ENCODE measurements at places on chromosomes 1 and 21.

DNA sequence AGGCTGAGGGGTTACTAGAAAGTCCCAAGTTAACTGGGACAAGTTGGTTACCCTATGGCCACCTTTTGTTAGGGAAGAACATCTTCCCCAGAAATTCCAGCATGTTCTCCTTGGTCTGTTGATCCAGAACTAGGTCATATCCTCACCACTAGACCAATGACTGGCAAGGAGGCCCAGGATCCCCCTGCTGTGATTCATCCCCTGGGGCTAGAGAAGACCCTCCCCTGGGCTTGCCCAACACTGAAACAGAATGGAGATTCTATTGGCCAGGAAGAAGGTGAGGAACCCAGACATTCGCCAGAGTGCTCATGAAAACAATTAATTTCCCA lies 90.1 kb upstream of the SIM2 start:
- no peak for DNase-seq

- no peak for DNase-seq
These were observed 33.1 kb downstream of the TRIM67 start for GRCh38 chr1:231194843-231195516.

- no peak for DNase-seq
These were observed 857.4 kb downstream of the USP25 start for GRCh38 chr21:16587141-16587581.

DNA sequence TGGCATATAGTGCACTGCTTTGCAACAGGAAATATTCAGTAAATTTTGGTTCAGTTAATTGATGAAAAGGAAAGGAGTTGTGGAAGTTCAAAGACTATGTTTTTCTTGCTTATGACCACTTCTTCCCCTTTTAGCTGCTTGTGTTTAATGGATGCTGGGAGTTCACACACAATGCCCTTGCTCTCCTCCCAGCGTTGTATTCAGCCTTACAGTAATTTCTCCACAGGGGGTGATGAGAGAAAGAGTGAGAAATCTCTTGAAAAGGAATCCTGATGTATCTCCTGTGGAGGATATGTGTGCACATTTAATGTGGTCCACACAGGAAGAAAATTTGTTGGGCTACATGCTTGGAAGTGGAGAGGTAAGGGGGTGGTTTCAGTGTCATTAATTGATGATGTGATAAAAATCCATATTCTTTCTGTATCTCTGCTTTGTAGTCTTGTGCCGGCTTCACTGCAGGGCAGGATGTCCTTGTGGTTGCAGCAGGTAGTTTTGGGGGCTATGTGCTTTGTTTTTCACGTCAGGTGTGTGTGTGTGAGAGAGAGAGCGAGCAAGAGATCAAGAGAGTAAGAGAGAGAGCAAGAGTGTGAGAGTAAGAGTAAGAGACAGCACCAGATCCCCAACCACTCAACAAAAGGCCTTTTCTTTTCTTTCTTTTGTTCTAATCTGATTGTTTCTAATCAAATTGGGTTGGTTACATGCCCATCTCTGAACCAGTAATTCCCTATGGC lies 204.4 kb downstream of the RWDD3 start:
- DNase-seq: no peak

DNA sequence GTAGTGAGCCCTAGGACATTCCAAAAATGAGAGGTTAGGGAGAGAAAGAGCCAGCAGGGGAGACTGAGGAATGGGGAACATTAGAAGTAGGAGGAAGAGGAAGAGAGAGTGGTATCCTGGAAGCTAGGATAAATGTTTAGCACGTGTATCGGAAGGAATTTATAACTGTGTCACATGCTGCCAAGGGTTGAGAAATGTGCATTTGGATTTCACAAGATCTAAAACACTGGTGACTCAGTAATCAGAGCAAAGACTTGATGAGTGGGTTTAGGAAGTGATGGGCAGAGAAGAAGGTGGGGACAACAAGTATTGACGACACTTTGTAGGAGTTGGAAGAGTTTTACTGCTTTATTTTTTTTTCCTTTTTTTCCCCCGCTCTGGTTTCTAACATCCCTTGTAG lies 193.9 kb downstream of the FMN2 start:
- no peak for DNase-seq

- no peak for DNase-seq
These were observed 1.5 kb downstream of the RAP1A start for GRCh38 chr1:111621050-111621449.

DNA sequence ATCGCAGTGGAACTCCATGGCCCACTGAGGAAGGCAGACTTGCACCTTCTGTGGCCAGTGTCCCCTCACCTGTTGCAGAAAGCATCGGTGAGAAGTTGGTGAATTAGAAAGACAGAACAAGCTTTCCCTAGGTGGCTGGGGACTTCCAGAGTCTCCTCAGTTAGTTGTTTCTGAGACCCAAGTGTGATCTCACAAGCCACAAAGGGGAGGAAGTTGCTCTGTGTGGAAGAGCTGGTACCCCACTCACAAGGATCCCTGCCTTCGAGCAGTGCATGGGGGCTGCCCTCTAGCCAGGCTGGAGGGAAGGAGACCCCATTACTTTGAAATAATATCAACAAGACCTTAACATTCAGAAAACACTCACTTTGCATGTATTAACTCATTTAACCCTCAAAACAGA lies 2.1 kb downstream of the PRELP start:
- DNase-seq: no peak

- DNase-seq: no peak
These were observed 310.8 kb downstream of the USP25 start for GRCh38 chr21:16040601-16041000.

DNA sequence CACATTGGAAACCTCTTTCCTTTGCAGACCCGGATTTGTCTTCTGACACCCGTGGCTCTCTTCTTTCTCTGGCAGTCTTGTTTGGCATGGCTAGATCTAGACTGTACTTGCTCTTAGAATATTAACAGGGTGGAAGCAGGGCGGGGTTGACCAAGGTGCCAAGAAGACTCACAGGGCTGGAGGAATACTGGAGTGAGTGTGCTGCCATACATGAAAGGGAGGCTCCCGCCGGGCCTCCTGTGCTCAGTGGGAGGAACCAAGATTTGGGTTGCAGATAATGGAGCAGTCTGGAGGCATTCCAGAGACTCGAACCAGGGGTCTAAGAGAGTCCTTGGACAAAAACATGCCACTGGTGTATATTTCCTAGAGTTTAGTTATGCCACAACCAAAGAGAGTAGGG lies 27.6 kb upstream of the SNX27 start:
- DNase-seq: no peak

- DNase-seq: no peak
These were observed 211.0 kb downstream of the PATJ start for GRCh38 chr1:61953076-61953789.

DNA sequence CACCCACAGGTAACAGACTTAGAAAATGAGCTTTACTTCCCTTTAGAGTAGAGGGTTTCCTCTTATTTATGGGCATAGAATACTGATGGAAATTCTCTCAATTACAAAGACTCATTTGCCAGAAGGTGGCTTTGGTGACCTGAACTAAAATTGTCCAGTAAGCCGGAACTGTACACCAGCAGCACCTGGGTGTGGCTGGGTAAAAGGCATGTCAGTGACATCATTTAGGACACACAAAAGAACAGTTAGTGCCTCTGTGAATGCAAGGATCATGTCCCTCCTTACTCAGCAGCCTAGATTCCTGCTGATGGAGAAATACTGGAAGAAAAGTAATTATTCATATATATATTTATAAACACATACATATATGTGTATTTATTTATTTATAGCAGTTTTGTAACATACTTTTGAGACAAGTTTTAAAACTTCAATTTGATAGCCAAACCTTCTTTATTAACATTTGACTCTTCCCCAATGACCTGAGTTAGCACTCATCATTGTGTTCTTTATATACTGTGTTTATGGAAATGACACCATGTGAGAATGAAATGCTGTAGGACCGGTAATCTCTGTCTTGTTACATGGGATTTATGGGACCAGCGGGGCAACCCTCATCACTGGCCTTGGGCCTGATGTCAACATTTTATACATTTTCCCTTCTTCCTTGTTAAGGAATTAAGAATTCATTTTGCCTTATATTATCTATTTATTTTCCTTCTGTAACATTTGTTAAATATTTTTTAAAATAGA lies 274.4 kb downstream of the BRINP2 start:
- DNase-seq: no peak

- DNase-seq: no peak
These were observed 49.9 kb downstream of the KDM1A start for GRCh38 chr1:23069149-23069548.

DNA sequence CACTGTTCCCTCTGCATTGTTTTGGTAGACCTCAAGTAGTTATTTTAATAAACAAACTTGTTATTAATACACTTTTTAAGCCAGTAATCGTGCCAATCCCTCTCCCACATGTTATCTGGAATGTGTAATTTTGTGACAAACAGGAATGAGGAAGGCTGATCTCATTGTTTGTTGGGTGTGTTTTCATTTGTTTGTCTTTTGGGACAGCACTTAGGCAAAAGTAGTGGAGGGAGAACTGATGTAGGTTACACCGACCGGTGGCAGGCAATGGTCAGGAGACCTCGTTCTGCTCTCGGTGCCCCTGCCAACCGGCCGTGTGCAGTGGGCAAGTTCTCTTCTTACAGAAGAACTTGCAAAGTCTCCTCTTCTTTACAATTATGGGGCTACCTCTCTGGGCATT lies 99.8 kb downstream of the HUNK start:
- DNase-seq: no peak

DNA sequence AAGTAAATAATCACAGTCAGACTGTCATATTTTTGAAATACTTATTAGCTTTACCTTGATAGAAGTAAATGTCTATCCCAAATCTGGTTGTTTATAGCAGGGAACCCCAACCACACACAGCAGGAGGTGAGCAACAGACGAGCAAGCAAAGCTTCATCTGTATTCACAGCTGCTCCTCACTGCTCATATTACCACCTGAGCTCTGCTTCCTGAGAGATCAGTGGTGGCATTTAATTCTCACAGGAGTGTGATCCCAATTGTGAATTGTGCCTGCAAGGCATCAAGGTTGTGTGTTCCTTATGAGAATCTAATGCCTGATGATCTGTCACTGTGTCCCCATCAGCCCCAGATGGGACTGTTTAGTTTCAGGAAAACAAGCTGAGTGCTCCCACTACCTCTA lies 104.3 kb downstream of the GPATCH2 start:
- no peak for DNase-seq

- no peak for DNase-seq
These were observed 17.3 kb downstream of the LTN1 start for GRCh38 chr21:28975397-28975796.

- DNase-seq: no peak
These were observed 96.7 kb upstream of the TMPRSS2 start for GRCh38 chr21:41604583-41605041.

- DNase-seq: no peak
These were observed 68.0 kb downstream of the SYT2 start for GRCh38 chr1:202642212-202642611.

DNA sequence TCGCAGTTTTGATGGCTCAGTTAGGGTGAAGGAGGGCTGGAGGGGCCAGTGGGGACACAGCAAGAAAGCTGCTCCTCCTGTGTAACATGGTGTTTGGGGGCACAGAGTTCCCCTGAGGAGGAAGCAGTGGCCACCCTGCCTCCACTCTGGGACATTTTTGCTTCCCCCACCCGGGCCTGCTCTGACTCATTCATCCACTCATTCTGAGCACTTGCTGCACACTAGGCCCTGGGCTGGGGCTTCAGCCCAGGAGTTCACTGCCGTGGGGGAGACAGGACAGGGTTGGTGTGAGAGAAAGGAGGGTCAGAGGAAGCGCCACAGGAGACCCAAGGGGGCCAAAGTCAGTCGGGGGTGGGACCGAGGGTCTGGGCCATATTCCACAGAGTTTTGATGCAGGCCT lies 41.4 kb upstream of the ACOT11 start:
- DNase-seq: no peak

DNA sequence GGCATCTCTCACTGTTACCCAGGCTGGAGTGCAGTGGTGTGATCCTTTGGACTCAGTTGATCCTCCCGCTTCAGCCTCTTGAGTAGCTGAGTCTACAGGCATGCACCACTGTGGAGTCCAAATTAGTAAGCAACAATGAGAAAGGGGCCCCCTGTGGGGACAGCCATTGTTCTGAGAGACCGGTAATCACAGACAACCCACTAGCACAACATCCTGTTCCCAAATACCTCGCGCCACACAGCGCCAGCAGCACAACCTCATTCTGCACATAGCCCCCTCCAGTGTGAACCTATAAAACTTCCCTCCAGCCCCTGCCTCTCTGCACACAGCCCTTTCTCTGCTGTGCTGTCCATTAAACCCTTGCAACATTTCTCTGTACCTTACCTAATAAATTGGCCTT lies 226.4 kb downstream of the DYRK1A start:
- no peak for DNase-seq

GRCh38 chr1:157438613-157439012 lies 113.7 kb downstream of the FCRL5 start:
- DNase-seq: no peak

DNA sequence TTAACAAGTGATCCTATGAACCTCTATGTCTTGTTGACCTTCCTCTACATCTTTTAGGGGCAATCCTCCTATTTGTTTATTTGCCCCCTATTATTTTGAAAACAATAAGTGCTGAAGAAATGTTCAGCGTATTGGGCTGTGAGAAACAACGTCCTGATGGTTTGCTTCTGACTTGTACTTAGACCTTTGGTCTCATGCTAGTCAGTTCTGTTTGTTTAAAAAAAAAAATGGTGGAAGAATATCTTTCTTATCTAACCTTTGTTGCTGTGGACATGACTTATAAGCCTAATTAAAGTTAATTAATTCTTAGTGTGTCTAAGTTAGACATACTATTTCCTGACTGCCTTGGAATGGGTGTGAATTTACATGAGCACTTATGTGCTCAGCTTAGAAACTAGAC lies 20.7 kb downstream of the ATP1A1 start:
- DNase-seq: no peak

- no peak for DNase-seq
These were observed 55.9 kb upstream of the ATP5PO start for GRCh38 chr21:33971492-33972013.

GRCh38 chr1:2133039-2133878 lies 61.3 kb downstream of the FAAP20 start:
- DNase-seq: peak; percentile 98

GRCh38 chr1:151756291-151756690 lies 7.0 kb downstream of the MRPL9 start:
- DNase-seq: no peak

Data from activated CD4-positive, CD25-positive, alpha-beta regulatory T cell (primary cell).